Suppressor macrophage (primary cell): ENCODE measurements at places on chromosomes 12 and 14.

- DNase-seq = peak; percentile 82
These were observed 10.6 kb downstream of the SDS start for GRCh38 chr12:113392988-113393579.

DNA sequence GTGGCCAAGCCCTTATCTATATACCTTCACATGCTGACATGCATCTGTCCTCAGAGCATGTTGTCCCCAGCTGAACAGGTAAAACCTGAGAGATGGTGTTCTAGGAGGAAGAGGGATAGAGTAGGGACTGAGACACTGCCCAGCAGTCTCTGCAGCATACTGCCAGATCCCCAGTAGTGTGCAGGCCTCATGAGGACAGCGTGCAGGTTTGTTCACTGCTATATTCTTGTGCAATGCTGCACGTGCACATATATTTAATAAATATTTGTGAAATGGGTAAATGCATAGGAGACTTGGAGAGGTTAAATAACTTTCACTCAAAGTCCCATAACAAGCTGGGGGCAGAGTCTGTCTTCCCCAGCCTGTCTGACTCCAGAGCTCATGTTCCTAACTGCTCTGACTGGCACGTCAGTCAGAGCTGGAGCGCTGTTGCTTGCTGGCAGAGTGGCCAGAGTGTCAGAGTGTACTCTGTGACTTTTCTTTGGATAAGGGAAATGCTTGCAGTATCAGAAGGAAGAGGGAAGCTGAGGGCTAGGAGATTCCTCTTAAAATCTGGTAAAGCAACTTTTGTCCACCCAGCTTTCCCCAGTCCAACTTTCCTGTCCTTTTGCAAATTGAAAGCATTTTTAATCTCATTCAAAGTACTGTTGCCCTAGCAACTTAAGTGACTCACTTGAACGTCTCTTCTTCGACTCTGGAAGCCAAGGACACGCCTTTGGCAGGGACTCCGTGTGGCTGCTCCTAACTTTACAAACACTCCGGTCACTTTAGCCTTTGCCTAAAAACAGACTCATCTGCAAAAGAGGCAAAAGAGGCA, 14.9 kb upstream of the POLR3B start:
- no peak for DNase-seq

- no peak for DNase-seq
These were observed 147.6 kb downstream of the BRMS1L start for GRCh38 chr14:35973770-35974169.

DNA sequence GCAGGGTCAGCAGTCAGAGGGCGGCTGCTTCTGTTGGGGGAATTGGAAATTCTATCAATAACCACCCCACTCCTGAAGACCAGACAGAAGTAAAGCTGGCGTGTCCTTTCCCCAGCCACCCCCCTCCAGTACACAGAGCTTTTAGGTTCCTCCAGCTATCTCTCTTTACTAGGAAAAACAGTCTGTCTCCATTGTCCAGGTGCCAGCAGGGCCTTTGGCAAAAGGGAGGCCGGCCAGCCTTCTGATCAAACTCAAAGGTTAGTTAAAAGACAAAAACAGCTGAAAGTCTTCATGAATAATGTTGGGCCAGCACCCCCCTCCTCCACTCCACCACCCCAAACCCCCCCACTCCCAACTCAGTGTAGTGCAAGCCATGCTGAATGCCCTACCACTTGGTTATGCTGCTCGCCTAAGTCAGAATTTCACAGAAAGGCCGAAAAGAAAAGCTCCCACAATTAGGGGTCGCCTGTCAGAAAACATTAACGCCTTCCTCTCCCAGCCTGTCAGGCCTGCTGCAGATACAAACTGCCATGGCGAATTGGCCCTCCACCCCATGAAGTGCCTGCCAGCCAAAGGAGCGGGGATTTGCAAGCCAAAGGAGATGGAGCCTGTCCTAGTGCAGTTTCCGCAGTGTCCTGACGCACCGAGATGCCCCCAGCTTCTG, 8.9 kb downstream of the ASCL1 start:
- DNase-seq = no peak

DNA sequence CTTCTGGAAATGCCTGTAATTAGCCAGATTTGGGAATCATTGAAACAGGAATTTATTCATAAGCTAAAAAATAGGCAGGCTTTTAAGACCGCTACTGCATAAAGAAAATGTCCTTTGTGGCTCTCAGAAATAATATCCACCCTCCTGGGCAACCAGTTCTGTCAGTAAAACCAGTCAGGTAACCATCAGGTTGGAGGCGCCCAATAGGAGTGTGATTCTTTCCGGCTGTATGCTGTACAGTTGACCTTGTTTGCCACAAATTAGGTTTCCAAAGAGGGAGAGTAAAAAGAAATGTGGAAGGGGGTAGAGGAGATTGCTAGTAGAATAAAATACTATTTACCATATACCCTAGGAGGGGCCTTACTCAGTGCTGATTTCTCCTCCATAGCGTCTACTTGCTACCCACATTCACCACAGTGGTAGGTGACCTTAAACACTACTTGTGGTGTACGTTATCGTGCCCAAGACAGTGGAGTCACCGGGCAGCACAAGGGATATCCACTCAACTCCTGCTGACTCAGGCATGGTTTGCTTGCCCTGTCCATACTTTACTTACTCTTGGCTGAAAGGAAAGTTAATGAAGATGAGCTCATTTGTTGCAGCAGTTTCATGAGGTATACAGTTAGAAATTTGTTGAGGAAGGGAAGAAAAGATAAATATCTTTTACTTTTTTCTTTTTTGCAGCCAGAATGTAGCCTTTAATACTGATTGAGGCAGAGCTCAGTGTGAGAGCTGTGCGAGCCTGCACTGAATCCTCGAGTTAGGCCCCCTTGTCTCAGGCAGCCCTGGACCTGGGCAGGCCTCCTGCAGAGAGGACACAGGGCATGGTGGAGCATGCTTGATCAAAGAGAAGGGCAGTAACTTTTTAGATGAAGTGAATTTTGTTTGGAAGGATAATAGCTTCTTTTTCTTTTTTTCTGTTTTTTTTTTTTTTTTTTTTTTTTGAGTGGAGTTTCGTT, 76.7 kb downstream of the DIP2B start:
- no peak for DNase-seq

- no peak for DNase-seq
These were observed 24.7 kb upstream of the B4GALNT1 start for GRCh38 chr12:57657744-57658143.

GRCh38 chr12:12460935-12461922, 101.4 kb downstream of the DUSP16 start:
- DNase-seq = no peak

- no peak for DNase-seq
These were observed 23.7 kb upstream of the MEG3 start for GRCh38 chr14:100802179-100802578.

- DNase-seq = no peak
These were observed 1.4 kb downstream of the KRT5 start for GRCh38 chr12:52518574-52519386.

DNA sequence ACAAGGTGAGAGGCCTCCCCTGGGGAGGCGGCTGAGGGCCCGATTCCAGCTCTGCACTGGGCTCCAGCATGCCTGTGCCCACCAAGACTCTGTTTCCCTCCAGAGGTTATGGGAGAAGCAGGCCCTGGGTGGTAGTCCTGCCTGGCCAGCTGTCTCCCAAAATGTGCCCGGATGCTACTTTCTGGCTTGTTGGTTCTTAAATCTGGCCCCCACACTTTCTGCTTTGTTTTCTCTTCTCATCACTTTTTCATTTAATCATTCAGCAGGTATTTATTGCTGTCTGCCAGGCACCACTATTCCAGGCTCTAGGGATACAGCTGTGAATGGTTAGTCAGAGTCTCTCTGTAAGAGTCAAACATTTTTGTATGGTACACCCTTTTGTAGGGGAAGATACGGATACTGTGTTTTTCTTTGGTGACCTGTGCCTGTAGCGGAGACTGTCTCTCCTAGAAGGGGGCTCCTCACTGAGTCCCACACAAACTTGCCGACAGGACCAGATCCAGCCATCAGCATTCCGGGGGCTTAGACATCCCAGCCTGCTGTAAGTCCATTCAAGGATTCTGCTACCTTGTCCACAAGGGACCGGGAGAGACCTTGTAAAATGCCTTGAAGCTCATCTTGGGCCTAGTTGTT, 3.8 kb downstream of the DHRS2 start:
- no peak for DNase-seq

- DNase-seq = no peak
These were observed 56.5 kb downstream of the PRIMA1 start for GRCh38 chr14:93731753-93732152.

DNA sequence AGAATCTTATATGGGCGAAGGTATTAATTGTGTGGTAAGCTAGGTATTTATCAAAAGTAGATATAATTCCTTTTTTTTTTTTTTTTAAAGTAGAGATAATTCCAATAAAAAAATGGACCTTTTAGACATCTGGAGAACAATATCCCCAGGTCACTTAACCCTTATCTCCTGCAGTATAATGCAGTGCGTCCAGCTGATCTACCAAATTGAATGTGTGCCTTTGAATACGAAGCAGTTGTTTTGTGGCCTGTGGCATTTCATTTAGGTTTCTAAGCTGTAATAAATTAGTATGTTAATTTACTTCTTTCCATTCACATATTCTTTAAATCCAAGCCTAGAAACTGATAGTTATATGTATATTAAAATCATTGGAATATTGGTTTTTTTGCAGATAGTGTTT, 3.1 kb downstream of the FUT8 start:
- DNase-seq = no peak

GRCh38 chr14:58415636-58416547, 11.4 kb downstream of the TIMM9 start:
- DNase-seq = no peak

GRCh38 chr12:111221062-111222026, 147.6 kb downstream of the PHETA1 start:
- DNase-seq = peak; percentile 80

DNA sequence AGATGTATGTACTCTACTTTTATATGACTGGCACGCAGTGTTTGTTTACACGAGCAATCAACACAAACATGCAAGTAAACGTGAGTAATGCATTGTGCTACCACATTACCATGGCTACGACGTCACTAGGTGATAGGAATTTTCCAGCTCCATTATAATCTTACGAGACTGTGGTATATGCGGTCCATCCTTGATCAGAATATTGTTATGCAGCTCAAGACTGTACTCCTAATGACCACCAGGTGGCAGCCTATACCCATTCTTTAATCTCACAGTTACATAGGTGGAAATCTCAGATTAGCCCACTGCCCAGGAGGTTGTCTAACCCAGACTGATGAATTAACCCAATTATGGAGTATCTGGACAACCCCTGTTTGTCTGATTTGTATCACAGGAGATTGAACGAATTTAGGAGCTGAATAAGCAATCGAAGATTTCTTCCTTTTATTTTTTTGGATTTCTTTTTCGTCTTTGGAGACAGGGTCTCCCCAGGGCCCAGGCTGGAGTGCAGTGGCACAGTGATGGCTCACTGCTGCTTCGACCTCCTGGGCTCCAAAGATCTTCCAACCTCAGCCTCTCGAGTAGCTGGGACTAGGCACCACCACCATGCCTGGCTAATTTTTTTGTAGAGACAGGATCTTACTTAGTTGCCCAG, 8.7 kb upstream of the TESPA1 start:
- peak; percentile 77 for DNase-seq

- DNase-seq = no peak
These were observed 881.9 kb downstream of the GALC start for GRCh38 chr14:87111126-87111525.

DNA sequence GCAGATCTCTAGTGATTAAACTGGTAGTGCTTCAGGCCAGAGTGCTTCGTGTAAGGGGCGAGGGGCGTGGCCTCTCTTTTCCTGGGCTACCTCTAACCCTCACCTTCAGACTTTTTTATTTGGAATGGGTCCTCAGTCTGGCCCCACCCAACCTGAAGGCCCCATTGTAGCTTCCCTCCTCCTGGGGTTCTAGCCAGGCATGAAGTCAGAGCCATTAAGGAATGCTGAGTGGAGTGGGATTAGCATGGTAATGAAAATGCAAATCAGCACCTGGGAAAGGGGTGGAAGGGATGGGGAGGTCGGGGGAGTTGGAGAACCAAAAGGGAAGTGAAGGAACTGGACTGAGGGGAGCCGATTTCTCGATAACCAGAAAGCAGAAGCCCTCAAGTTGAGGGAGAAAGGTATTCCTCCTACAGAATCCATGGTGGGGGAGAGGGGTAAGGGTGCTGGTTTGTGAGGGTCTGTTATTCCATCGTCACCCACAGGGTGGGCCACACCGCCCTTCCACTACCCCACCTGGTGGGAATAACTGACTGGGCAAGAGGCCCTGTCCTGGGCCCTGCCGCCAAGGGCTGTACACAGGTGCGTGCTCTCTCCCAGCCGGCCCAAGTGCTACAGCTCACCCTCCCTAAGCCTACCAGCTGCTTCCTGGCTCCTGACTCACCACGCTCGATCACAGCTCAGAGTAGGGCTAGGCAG, 14.1 kb downstream of the ZFHX2 start:
- DNase-seq = no peak

DNA sequence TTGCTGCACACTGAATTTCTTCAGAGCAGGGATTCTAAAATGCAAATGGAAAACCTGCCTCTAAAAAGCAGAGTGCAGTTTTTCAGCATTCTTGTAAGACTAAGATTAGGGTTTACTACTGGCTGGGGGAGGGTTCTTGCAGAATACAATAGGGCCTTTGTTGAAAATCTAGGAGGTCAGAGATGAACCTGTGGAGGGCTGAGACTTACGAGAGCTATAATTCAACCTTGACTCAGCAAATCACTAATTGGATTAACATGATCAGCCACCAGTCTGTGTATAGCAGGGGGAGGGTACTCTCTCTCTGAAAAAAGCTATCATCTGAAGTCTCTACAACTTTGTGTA, 92.6 kb upstream of the HIF1A start:
- DNase-seq = no peak

- no peak for DNase-seq
These were observed 78.1 kb downstream of the KSR2 start for GRCh38 chr12:117890644-117891043.

DNA sequence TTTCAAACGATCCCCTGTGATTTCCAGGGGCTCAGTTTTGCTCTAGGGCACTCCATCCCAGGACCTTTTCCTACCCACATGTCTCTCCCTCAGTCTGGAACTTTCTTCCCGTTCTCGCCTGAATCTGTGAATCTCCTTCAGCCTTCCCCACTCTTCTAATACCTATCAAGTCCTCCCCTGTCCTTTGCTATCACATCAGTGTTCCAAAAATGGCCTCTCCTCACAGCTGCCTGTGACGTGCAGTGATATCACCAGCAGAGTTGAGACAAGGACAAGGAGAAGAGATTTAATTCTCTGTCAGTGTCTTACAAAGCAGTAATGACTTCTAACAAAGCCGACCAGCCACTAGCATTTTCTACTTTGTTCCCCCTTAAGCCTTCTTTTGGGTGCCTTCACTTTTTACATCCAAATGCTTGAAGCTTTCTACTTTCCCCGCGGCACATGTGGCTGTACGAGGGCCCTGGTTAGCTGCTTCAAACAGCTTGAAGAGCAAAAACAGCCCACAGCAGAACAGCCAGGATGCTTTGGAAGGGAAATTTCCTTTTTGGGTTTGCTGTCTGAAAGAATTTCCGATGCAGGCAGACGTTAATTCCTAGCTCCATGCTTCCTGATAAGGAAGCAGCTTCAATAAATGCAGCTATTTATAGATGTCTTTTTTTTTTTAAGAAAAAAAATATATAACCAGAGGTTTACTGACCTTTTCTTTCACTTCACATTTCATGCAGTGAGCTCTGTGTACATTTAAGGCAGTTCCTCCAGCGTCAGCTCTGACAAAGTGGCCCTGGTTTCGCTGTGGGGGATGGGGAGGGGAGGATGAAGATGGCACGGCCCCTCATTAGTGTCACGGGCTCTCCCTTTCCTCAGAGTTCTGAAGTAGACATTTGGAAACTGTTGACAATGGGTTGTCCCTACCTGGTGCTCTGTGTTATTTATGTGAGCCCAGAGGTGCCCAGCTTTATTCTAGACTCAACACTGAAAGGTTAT, 109.3 kb downstream of the ETV6 start:
- peak; percentile 81 for DNase-seq
